ENCODE measurements at places on chromosomes 2 and 18.

GRCh38 chr2:42233976-42234441 lies 64.9 kb downstream of the EML4 start:
- no peak for DNase-seq

- DNase-seq, result no peak
These were observed 1.1 kb downstream of the DSC3 start for GRCh38 chr18:31041271-31042083.

GRCh38 chr2:153971250-153971649 lies 99.5 kb downstream of the GALNT13 start:
- DNase-seq, result no peak

GRCh38 chr2:118801151-118801550 lies 46.3 kb downstream of the EN1 start:
- DNase-seq, result no peak

GRCh38 chr2:80073134-80073561 lies 231.4 kb downstream of the LRRTM1 start:
- DNase-seq, result peak; percentile 73

DNA sequence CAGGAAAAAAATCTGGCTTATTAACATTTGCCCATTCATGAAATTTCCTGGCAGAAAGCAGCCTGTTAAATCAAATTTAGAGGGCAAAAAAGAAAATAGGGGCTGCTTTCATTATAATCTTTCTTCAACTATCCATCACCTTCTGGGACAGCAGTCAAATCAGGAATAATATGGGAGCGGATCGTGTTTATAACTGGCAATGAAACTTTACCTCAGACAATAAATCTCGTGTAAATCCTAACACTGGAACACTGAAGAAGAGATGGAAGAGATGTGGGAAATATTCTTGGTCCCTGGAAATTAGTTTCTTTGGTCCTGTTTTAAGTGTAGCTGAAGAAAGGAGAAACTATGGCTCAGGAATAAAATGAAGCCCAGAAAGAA lies 77.5 kb upstream of the SERTAD2 start:
- no peak for DNase-seq

GRCh38 chr18:50644807-50645206 lies 84.9 kb downstream of the MAPK4 start:
- peak; percentile 45 for DNase-seq

DNA sequence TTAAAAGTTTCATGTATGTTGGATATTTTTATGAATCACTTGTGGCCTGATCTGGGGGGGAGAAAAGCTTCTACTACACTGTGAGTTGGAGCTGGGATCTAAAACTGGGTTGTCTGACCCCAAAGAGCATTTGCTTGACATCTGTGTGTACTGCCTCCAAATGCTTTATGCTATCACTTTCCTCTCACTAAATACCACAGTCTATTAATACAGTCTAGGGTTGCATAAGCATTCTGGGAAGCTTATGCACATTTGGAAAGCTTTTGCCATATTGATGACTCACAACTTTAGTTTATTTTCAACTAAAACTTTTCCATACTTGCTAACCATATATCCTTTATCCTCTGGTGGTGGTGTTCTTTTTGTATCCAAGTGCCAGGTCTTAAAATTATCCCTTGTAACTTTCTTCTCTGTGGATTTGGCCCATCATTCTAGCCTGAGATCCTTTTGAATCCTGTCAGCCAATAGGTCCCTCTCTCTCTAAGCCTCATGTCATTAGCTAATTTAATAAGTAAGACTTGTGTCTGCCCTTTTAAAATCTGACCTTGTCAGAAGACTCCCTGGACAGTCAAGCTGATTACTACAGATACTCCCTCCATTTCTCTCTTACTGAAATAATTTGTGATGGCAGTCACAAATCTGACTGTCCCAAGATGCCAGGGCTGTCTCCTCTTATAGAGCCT lies 72.7 kb downstream of the NXPH2 start:
- DNase-seq, result no peak

- no peak for DNase-seq
These were observed 224.5 kb downstream of the SLC4A3 start for GRCh38 chr2:219851801-219852481.

DNA sequence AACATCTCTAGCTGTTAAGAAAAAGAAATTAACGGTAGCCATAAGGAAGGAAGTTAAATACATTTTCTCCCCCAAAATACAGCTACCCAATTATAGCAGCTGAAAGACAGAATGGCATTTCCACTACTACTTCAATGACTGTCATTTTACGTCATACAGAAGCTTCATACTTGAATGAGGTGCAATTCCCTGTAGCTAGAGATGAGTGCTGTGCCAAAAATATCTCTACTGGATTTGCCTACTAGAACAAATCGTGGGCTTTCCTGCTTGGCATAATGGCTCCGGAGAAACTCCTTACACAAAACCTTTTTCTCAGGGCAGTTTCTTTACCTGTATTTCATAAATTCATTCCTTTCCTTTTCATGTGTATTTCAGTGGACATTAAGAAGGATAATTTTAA lies 36.3 kb upstream of the NRXN1 start:
- no peak for DNase-seq

GRCh38 chr2:149360106-149360505 lies 29.7 kb downstream of the LYPD6 start:
- DNase-seq, result no peak

GRCh38 chr2:27033253-27033852 lies 588 bp downstream of the TMEM214 start:
- no peak for DNase-seq

DNA sequence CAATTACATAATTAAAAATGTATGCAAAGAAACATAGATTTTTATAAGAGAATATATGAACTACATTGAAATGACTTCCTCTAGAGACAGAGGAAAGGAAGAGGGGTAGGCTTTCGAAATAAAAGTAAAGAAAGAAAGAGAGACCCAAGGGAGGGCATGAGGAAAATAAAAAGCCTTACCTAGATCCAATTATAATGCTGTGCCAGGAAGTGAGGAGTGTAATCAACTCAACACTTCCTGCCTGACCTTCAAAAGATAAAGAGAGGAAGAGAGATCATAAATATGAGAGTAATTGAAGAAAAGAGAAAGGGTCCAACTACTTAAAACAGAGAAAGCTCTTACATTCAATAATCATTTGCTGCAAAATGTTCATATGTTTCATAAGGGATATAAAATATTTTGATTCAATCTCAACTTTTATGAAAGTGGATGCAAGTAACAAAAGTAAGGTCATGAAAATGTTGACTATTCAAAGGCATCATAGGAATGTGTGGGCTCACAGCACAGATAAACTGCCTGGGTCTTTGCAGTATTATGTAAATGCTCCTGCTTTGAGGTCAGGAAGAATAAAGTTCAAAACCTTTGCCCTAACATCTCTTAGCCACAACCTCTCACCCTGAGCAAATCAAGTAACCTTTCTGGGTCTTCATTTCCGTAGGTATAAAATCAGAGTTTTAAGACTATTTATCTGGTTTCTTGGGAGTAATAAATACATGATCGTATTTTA lies 1237.7 kb downstream of the LRP1B start:
- DNase-seq, result no peak

DNA sequence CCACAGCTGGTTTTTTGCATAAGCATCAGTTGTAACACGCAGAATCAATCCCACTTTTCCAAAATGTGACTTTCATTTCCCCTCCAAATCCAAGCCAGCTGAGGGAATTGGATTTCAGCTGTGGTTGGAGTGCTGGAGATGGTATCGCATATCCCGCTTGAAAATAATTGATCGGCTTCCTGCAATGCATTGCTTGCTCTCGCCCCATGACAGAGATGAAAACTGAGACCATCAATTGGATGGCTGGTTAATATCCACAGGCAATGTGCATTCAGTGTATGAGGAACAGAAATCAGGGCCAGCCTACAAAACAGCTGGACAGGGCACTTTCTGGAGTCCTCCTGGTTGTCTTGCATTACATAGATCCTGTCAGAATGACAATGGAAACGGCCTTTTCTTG lies 135.3 kb downstream of the MAIP1 start:
- DNase-seq, result no peak

DNA sequence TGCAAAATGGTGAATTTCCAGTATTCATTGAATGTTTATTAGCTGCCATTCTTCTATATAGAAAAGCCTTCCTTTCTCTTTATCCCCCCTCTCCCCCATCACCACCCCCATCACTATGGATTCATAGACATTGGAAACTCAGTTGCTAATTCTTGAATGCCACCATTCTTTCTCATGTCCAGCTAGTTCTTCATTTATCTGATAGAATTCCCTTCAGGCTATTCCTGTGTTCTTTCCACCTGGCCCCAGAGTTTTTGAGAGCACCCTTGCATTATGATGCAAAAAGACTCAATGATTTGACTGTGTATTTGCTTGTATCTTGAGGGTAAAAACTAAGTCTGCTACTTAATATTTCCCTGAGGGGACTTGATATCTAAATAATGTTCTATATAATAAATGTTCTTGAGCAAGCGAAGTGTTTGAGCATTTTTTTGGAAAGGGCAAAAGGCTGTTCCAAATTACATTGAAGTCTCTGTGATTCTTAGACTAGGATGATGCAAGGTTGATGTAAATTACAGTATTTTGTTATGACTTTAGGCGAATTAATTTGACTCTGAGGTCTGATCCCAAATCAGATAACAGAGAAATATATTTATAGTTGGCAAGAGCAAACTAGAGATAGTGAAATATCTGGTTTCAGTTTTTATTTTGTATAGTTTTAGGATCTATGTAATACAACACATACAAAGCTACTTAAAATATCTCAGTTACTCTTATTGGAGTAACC lies 18.8 kb upstream of the SOS1 start:
- no peak for DNase-seq

GRCh38 chr18:76715012-76715610 lies 107.2 kb upstream of the ZNF236 start:
- DNase-seq, result no peak

GRCh38 chr2:194870974-194871535 lies 786.0 kb upstream of the SLC39A10 start:
- DNase-seq, result no peak

- DNase-seq, result no peak
These were observed 79.9 kb downstream of the ZEB2 start for GRCh38 chr2:144439993-144440392.

DNA sequence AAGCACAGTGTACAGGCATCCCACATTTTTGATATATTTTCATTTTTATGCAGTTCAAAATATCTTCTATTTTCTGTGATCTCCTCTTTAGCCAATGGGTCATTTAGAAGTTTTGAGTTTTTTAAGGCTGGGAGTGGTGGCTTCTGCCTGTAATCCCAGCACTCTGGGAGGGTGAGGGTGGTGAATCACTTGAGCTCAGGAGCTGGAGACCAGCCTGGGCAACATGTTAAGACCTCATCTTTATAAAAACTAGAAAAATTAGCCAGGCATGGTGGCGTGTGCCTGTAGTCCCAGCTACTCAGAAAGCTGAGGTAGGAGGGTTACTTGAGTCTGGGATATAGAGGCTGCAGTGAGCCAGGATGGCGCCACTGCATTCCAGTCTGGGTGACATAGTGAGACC lies 17.8 kb downstream of the UBR3 start:
- no peak for DNase-seq

DNA sequence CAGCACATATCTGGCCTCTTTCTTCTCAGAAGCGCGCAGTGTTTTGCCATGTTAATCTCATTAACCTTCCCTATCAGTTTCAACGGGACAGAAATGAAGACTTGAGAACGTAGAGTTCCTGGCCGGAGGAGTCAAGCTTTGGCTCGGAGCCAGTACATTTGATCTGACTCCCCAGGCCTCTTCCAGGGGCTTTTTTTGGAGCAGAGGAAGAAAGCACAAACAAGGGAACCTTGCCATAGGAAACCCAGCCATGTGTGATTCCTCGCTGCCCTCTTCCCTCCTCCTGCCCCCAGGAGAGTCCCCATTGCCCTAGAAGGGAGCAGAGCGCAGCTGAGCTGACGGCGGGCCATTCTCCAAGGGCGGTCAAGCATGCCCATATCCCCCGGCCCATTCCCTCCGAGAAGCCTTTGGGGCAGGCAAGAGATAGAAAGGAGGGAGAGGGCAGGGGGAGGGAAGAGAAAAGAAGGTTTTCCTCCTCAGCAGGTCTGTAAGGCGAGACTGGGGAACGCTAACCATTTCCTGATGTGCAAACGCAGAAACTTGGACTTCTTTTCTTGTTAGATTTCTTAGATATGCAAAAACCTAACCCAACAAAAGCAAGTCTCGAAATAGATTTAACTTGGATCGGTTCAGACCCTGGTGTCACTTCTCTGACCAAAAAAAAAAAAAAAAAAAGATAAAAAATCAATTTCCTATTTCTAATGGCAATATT lies 63.7 kb upstream of the POU3F3 start:
- no peak for DNase-seq

DNA sequence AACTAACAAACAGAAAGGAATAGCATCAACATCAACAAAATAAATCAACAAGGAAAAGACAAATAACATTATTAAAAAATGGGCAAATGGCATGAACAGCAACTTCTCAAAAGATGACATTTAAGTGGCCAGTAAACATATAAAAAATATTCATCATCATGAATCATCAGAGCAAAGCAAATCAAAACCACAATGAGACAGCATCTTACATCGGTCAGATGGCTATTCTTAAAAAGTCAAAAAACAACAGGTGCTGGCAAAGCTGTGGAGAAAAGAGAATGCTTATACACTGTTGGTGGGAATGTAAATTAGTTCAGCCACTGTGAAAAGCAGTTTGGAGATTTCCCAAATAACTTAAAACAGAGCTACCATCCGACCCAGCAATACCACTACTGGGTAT lies 327.1 kb downstream of the CMPK2 start:
- no peak for DNase-seq

- no peak for DNase-seq
These were observed 52.4 kb downstream of the ASAP2 start for GRCh38 chr2:9258953-9259399.

DNA sequence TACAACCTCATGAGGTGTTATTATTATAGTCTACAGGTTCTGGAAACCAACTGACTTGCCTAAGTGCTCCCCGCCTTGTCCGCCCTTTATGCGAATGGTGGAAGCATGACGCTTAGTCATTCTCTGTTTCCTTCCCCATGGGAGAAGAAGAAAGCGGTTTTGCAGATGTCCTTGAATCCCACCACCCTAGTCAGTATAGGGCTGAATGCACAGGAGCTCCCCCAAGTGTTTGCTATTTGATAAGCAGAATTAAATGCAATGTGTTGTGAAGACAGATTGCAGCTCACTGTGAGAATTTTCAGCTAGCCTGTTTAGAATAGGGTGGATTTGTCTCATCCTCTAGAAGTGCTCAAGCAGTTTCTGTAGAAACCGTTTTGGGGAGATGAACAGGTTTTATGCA lies 652.0 kb downstream of the DCC start:
- DNase-seq, result peak; percentile 20

- no peak for DNase-seq
These were observed 569.9 kb upstream of the REG3G start for GRCh38 chr2:78455586-78455985.

DNA sequence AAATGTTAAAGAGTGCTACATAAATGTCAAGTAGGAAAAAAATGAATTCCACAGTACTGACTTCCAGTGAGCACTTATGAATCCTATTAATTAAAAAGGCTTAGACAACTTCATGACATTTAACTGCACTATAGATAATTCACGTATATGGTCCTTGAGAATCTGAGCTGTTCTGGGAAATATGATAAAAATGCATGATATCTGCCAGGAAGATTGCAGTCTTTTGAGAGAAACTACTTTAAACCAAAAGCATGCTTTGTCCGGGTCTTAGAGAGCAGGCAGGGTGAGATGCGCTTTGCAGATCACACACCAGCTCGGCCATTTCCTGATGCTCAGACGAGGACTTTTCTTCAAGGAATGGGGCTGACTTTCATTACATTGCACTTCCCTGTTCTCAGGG lies 42.6 kb downstream of the CMPK2 start:
- no peak for DNase-seq

- no peak for DNase-seq
These were observed 148.0 kb downstream of the SMAD7 start for GRCh38 chr18:48802543-48803290.

All from iPS DF 6.9 (cell line).